ENCODE measurements at places on chromosomes 16 and 17. TPM values are rescaled to one million over a fixed set of nuclear protein-coding genes. Genes with fewer than 3 reads are reported as not detected.
A peak's percentile ranks its signal among the peaks of the same experiment; 100 is the strongest.

GRCh38 chr16:53519417-53520091 lies 16.5 kb upstream of the AKTIP start:
- H3K36me3 ChIP-seq = no peaks in the 10 kb centered on the region
- no peaks in the 10 kb centered on the region for H3K27me3 ChIP-seq
- no peak for DNase-seq
- H3K4me1 ChIP-seq = no peaks in the 10 kb centered on the region

GRCh38 chr16:83660282-83660681 lies 147.5 kb upstream of the HSBP1 start:
- H3K36me3 ChIP-seq = no peaks in the 10 kb centered on the region
- no peak for DNase-seq
- no peaks in the 10 kb centered on the region for H3K27me3 ChIP-seq
- no peak overlapping the region for H3K4me3 ChIP-seq
- no peak overlapping the region for H3K27ac ChIP-seq

- no peaks in the 10 kb centered on the region for H3K36me3 ChIP-seq
- H3K27me3 ChIP-seq = no peaks in the 10 kb centered on the region
- no peak for DNase-seq
- no peaks in the 10 kb centered on the region for H3K4me1 ChIP-seq
Measured at GRCh38 chr17:76199469-76199868, 40.8 kb downstream of the RNF157 start.

GRCh38 chr16:57536306-57537193 lies at the start of gene CCDC102A:
Gene CCDC102A (minus strand): TSS chr16:57536571. CDS start chr16:57529177, 7,394 bp downstream.
- no peak for DNase-seq

DNA sequence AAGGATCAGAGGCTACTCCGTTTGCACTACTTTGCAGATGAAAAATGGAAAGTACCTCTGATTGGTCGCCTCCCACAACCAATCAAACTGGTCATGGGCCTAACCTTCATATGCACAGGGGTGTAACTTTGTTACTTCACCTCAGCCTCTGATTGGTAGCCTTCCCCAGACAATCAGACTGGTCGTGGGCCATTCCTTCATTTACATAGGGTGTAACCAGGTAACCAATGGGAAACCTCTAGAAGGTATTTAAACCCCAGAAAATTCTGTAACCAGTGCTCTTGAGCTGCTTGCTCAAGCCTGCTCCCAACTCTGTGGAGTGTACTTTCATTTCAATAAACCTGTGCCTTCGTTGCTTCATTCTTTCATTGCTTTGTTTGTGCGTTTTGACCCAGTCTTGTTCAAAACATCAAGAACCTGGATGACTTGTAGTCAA lies 39.2 kb upstream of the USP22 start:
- H3K27me3 ChIP-seq = no peaks in the 10 kb centered on the region
- H3K4me3 ChIP-seq = no peak overlapping the region
- H3K27ac ChIP-seq = no peak overlapping the region
- no peak for DNase-seq
- no peaks in the 10 kb centered on the region for H3K36me3 ChIP-seq

GRCh38 chr17:61452301-61453290 lies at the start of gene TBX4:
Gene TBX4 (plus strand): TSS chr17:61452422. CDS start chr17:61456491, 4,069 bp downstream.
- H3K4me1 ChIP-seq = peaks cover 13% of the 10 kb centered on the region
- no peak for DNase-seq
- H3K27ac ChIP-seq = no peak within 1 kb of the TSS
- H3K4me3 ChIP-seq = peak within 1 kb of the TSS; percentile 43

DNA sequence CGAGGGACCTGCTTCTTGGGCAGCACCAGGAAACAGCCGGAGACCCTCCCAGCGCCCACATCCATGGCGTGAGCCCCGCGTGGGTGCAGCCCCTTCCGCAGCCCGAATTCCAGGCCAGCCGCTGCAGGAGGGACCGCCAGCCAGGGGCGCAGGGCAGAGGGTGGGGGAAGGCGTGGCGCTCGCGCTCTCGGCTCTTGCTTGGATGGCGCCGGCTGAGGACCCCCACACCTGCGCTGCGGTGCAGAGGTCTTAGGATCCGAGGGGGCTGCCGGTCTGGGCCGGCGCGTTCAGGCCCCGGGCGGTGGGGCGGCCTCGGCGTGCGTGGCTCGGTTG lies 28.8 kb downstream of the ACTG1 start:
- peak overlapping the region; percentile 45 for H3K4me3 ChIP-seq
- H3K27ac ChIP-seq = no peak overlapping the region
- no peak for DNase-seq
- H3K4me1 ChIP-seq = peaks cover 20% of the 10 kb centered on the region
- no peaks in the 10 kb centered on the region for H3K36me3 ChIP-seq

GRCh38 chr17:15181333-15181732 lies 83.8 kb downstream of the PMP22 start:
- H3K4me1 ChIP-seq = no peaks in the 10 kb centered on the region
- no peaks in the 10 kb centered on the region for H3K36me3 ChIP-seq
- no peaks in the 10 kb centered on the region for H3K27me3 ChIP-seq

- no peaks in the 10 kb centered on the region for H3K4me1 ChIP-seq
- no peaks in the 10 kb centered on the region for H3K36me3 ChIP-seq
- no peak for DNase-seq
- H3K27ac ChIP-seq = peak overlapping the region; percentile 17
Measured at GRCh38 chr16:67216612-67217490, 10.1 kb upstream of the TMEM208 start.

- no peak overlapping the region for H3K4me3 ChIP-seq
- peaks cover 2% of the 10 kb centered on the region for H3K36me3 ChIP-seq
- H3K27ac ChIP-seq = no peak overlapping the region
- no peaks in the 10 kb centered on the region for H3K27me3 ChIP-seq
- DNase-seq = no peak
- no peaks in the 10 kb centered on the region for H3K4me1 ChIP-seq
Measured at GRCh38 chr16:67598527-67598926, 36.2 kb downstream of the CTCF start.

GRCh38 chr17:48541577-48542113 lies 3.3 kb downstream of the HOXB2 start:
- H3K27ac ChIP-seq = peak overlapping the region; percentile 92
- H3K27me3 ChIP-seq = no peaks in the 10 kb centered on the region
- DNase-seq = peak; percentile 20
- H3K4me1 ChIP-seq = peaks cover 29% of the 10 kb centered on the region

SLC13A5 gene
- not detected for total RNA-seq

ERN1 gene
- total RNA-seq = 8.7 TPM

SNAI3 gene
- total RNA-seq = 0.87 TPM

GJD3 gene
- not detected for total RNA-seq

UTS2R gene
- total RNA-seq = not detected

CCL8 gene
- total RNA-seq = not detected

TBC1D3H gene
- 5.9 TPM for total RNA-seq

HAS3 gene
- total RNA-seq = 0.42 TPM

All from tibial nerve (tissue), 4 donors.